ENCODE measurements at places on chromosomes 2 and 18. TPM values are rescaled to one million over a fixed set of nuclear protein-coding genes. Genes with fewer than 3 reads are reported as not detected.

- DNase-seq, result no peak
Observed at GRCh38 chr2:240187989-240188590, 47.6 kb upstream of the OTOS start.

GRCh38 chr2:118112771-118113334 is 24.6 kb downstream of the INSIG2 start:
- DNase-seq, result no peak

Gene KCNG2
- not detected for total RNA-seq

DNA sequence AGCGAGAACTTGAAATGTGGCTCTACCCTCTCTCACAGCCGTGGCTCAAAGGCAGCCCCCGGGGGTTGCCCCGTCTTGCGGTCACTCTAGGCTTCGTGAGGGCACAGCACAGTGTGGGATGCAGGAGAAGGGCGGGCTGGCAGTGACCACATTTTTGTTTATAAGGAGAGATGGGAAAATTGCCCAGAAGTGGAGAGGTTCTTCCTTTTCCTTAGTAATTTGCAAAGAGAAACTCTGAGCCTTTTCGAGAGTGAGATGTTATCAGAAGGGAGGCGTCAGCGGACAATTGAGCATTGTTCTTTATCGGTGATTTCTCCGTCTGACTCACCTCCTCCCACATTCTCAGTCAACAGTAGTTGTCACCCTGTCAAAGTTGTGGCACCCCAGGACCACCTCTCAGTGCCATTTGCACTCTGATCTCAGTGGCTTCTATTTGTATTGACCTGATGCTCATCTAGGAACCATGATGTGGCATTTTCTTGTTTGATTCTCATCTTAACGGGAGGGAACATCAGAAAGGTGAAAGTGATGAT is 89.6 kb downstream of the ACAA2 start:
- no peak for DNase-seq

GRCh38 chr18:30775629-30776028 is 266.9 kb downstream of the DSC3 start:
- no peak for DNase-seq

Gene UGT1A6
- not detected for total RNA-seq

DNA sequence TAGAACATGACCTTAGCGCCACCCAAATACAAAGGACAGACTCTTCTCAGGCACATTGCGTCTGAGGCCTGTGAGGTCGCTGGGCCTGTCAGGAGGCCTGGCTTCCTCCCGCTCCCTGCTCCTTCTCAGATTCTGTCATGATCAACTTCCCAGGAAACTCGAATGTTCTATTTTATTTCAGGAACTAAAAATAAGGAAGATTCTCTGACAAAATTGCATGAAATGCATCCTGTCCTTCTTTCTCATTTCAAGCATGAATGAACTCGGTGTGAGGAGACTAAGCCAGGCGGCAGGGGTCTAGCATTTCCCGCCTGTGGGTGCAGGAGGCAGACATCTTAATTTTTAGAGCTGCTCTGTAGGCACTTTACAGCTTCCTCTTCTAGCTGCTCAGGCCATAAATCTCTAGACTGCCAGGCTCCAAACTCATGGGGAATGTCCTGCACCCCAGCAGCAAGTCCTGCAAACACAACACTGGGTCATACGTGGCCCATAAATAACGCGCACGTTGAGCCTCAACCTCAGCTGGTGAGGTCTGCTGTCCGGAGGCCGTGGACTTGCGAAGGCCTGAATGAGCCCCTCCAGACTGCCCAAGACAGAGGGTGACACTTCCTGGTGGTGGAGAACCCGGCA is 109.7 kb upstream of the ZNF236 start:
- DNase-seq, result no peak

Data from right atrium auricular region (tissue), 2 donors.